ENCODE measurements at places on chromosomes 4 and X.

GRCh38 chrX:12011075-12011474, 127.2 kb upstream of the FRMPD4 start:
- DNase-seq, result no peak

GRCh38 chr4:86359944-86360478, at the start of gene MAPK10:
TSS of gene MAPK10 (minus strand) at chr4:86360053.
- DNase-seq, result peak; percentile 100

DNA sequence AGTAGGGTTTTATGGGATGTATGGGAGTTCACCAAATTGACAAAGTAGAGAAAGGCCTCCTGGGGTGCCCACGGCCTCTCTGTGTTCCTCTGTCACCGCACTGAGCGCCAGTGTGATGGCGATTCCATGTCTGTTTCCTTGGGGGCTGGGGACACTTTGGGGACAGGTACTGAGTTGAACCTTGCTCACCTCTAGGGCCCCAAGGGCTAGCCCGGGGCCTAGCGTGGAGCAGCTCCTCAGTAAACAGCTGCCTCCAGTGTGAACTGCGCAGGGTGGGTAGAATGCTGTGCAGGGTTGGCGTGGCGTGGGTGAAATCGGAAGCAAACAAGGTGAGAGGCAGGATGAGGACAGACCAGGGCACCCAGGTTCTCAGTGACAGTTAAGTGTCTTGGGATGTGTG, 97.8 kb downstream of the PPP2R2C start:
- DNase-seq, result no peak

- DNase-seq, result no peak
Measured at GRCh38 chr4:181307824-181308223, 935.4 kb upstream of the TENM3 start.

GRCh38 chrX:120476714-120477113, 7.6 kb upstream of the LAMP2 start:
- no peak for DNase-seq

DNA sequence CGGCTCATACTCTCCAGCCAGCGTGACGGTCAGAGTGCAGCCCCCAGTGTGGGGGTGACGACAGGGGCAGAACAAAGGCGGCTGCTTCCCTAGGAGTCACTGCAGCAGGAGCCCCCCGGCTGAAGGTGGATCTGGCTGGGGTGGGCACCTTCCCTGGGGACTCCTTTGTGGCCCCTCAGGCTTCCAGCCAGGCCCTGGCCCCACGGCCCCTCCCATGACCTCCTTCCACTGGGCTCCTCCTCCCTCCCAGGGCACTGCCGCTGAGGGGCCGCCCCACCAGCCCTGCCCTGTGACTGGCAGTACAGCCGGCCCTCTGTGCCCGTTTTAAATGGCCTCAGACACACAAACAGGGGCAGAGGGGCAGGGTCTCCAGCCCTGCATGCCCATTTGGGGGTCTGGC, 61.9 kb downstream of the FAM53A start:
- DNase-seq, result no peak

DNA sequence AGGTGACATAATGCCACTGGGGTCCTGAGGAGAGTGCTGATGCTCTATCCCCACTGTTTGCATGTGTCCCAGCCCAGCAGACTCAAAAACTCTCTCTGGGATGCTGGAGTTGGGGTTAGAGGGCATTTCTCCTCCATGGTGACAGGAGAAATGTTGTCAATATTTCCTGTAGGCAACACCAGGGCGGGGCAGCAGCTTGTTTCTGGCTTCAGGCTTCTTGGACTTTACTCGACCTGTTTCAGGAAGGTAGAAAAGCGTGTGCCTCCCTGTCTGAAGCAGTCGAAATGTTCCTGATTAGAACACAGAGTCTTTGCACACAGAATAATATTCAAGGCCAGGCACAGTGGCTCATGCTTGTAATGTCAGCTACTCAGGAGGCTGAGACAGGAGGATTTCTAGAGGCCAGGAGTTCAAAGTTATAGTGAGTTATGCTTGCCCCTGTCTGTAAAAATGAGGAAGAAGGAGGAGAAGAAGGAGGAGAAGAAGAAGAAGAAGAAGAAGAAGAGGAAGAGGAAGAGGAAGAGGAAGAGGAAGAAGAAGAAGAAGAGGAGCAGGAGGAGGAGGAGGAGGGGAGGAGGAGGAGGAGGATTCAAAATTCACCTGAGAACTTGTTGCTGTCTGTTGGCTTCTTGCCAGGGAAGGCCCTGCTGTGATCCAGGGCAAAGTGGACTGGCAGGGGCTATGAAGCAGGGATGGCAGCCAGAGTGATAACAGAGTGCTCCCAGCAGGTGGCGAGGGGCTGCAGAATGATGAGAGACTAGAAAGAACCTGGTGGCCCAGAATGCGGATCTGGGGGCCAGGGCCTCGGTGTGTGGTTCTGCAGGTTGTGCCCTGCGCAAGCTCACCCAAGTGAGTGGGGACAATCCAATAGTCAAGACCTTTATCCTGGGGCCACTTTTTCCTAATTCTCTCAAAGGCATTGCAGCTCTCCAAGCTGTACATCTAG, 82.9 kb downstream of the RTL5 start:
- DNase-seq, result no peak

DNA sequence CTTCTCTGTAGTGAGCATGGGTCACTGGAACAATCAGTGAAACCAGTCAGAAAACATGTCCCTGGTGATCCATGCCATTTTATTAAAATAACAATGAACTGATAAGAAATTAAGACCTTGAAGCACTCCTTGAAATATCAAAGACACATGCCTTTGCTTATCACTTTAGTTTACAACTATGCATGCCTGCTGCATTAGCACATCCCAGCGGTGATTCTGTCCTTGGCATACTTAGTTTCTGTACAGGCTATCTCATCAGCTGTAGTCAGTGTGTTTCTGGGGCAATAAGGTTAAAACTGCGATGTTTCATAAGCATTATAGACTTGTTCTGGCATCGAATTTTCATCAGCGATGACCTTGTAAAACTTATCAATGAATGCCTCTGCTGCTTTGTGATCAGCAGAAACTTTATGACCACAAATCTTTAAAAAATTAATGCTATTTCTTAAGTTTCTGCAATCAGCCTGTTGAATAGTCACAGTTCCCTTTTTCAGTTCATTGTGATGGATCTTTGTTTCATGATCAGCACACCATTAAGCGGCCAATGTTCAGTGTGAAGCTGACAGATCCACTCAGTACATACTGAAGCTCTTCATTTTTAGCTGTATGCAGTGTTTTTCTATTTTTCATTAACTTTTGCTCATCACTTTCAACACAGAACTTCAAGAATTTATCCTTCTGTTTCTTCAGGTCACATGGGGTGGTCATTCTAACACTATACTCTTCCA, 150.5 kb downstream of the RNF150 start:
- DNase-seq, result no peak

- no peak for DNase-seq
Measured at GRCh38 chrX:112830540-112830939, 10.1 kb downstream of the AMOT start.
